ENCODE measurements at places on chromosomes 16 and 17.

GRCh38 chr17:81991684-81992305, 14.4 kb downstream of the ASPSCR1 start:
- peak; percentile 34 for DNase-seq

- DNase-seq: no peak
Observed at GRCh38 chr16:46763147-46763546, 15.0 kb upstream of the MYLK3 start.

- DNase-seq: no peak
Observed at GRCh38 chr17:46192189-46192438, 1.1 kb downstream of the KANSL1 start.

DNA sequence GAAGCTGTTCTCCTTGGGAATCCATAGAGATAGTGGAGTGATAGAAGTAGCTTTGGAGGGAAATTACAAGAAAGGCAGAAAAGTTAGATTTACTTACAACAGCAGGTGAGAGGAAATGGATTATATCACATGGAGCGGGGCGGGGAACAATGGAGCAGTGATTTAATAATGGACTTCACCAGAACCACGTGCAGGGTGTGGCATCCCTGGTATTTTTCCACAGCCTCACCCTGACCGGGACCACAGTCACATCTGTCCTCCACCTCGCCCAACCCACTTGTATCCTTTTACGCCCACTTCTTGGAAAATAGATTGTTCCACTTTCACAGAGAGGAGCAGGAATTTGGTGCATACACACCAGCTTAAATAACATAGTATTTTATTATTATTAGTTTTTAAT, 15.9 kb upstream of the CYB5B start:
- no peak for DNase-seq

DNA sequence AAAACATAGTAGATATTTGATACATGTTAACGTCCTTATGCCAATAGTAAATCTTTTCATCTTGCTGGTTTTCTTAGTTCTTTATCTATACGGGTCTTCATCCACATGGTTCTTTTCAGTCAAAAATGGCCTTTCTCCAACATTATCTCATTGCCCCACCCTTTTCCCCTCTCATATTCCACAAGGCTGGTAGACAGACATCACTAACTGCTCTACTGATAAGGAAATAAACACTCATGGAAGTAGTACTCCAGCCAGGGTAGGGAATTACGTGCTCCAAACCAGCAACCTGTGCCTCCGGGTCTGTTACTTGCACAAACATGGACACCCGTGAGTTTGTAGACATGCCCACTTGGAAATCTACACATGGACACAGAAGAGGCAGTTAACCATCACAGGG, 141.4 kb downstream of the XYLT1 start:
- no peak for DNase-seq

- peak; percentile 28 for DNase-seq
Observed at GRCh38 chr17:28712032-28712704, 480 bp upstream of the PROCA1 start.

DNA sequence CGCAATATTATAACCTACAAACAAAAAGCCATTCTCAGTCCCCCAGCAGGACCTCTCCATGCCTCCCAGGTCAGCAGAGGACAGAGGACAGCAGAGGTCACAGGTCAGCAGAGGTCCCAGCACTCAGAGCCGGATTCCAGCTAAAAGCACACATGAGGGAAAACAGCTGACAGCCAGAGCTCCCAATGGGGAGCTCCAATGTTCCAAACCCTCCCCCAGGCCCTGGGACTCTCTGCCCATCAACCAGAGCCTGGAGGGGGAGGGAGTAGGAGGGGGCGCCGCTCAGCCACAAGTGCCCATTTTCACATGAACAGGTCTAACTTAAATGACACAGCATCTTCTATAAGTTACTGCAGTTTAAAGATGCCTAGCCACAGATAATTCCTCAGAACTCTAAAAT, 77.5 kb downstream of the ANKRD11 start:
- no peak for DNase-seq

DNA sequence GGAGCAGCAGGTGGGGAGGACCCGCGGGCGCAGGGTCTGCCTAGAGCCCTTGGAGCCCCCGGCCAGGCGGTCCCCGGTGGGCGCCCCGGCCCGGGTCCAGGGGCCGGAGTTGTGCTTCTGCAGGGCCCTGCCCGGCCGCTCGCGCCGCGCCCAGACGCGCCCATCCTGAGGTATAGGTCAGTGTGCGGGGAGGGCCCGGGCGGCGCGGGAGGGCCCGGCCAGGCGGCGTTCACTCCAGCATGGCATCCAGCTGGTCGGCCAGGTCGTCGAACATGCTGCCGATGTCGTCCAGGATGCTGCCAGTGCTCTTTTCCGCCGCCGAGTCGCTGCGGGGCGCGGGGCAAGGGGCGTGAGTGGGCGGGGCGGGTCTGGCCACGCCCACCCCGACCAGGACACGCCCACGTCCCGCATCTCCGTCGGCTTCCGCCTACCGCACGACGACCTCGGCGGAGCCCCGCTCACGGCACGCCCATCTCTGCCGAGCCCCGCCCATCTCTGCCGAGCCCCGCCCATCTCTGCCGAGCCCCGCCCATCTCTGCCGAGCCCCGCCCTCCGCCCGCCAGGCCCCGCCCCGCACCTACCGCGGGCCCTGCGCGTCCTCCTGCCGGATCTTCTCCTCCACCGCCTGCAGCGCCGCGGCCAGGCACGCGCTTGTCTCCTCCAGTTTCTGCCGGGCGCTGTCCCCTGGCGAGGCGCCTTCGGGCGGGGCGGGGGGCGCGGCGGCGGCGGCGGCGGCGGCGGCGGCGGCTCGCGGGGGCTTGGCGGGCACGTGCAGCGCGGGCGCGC, 17.9 kb downstream of the CASKIN1 start:
- DNase-seq: peak; percentile 43

Data from fibroblast of skin of abdomen (primary cell).